AG10803 (cell line): ENCODE measurements at places on chromosomes 16 and 17.

DNA sequence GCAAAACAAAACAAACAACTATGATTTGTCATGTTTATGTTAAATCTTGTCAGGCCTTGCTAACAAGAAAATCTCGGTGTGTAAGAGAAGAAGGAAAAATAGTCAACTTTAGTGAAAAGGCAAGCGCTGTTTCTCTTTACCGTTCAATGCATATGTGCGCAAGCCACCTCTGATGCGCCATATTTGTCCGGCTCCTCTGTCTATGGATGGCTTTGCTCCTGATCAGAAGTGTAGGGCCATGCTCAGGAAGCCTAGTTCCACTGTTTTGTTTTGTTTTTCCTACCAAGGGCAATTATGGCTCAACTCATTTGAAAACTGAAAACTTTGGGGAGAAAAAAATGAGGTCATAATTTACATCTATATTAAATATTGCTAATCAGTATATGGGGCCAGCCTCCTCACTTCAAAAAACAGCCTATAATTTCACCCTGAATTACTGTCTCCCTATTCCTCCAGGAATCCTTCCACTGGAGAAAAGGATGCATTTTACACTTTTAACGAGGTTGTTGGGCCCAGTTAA is 4.5 kb downstream of the MAF start:
- no peak for DNase-seq

GRCh38 chr17:74427048-74427762 is 4.7 kb upstream of the GPRC5C start:
- DNase-seq, result no peak

GRCh38 chr17:63973930-63974593 is 1.3 kb upstream of the SCN4A start:
- peak; percentile 28 for DNase-seq

DNA sequence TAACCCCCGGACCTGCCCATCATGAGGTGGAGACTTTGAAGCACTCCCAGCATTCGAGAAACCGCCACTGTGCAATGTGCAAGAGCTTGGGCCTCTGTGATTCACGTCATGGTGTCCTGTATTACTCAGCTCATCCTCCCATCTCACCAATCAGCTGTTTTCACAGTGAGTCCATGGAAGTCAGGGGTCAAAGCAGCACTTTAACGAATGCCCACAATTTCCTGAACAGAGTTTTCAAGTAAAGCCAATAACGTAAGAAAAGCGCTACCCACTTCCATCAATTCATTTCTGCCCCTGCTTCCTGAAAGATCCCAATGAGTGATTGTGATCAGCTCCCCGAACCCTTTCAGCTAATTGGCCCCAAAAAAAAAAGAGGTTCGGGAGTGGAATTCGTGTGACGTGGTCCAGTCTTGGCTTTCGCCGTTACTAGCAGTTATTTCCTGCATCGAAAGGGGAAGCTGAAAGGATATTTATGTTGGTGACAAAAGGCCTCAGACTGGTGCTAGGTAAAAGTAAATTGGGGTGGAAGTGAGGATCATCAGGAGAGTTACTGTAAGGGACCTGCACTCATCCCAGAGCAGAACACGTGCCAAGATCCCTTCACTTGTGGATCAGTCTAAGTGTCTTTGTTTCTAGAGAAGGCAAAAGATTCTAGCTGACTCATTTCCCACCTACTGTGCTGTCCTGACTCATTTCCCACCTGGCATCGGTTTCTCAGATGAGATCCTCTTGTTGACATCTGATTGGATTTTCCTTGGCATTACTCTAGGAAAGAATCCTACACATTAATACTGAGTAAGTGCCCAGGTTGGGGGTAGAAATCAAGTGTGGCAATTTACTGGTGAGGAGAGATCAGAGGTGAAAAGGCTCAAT is 136.7 kb upstream of the NUDT7 start:
- no peak for DNase-seq

- DNase-seq, result no peak
Observed at GRCh38 chr16:84013787-84014569, 28.6 kb downstream of the SLC38A8 start.

DNA sequence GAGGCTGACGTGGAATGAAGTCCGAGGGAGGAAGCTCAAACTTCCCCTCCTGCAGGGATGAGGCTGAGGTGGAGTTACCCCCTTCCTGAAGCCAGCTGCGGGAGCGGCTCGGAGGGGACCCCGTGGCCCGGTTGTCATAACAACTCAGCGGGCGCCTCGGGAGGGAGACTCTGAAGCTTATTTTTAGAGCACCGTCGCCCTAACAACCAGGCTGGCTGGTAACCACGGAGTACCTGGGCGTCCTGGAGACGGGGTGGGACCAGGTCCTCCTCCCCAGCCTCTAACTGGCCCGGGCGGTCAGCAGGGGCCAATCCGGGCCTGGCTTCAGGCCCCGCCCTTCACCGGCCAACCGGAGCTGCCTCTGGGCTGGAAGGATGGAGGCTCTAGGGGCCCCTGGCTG is 27.7 kb downstream of the NECAB2 start:
- DNase-seq, result no peak

DNA sequence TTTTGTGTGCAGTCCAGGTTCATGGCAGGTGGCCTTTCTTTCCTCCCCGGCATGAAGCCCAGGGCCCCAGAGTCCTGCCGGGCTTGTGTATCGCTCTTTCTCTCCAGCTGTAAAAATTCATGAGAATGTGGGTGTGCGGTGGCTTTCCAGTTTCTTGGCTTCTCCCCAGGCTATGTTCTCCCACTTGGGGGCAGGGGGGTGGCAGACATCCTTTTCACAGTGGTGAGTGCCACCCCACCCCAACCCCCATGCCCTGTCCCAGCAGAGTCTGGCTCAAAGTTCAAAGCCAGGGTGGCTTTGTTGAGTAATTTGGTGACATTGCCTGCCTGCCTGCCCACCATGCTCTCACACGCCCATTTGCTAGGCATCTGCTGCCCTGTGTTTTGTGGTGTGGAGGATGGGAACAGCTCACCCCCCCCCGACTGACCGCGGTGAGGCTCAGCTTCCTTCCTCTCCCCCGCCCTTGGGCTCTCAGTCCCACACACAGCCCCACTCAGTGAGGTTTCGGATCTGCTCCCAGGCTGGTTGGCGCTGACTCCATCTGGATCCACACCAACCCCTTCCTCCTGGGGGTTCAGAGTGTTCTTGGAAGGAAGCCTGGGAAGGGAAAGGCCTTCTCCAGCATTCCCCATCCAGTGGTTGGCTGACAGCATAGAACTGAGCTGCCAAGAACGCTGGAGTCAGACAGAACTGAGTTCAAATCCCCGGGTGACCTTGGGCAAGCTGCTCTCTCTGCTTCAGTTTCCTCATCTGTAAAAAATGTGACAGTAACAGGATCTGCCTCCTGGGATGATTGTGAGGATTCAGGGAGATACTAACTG is 36.0 kb downstream of the CHD9 start:
- peak; percentile 99 for DNase-seq

- peak; percentile 46 for DNase-seq
Observed at GRCh38 chr17:17021194-17021863, 20.9 kb upstream of the MPRIP start.

DNA sequence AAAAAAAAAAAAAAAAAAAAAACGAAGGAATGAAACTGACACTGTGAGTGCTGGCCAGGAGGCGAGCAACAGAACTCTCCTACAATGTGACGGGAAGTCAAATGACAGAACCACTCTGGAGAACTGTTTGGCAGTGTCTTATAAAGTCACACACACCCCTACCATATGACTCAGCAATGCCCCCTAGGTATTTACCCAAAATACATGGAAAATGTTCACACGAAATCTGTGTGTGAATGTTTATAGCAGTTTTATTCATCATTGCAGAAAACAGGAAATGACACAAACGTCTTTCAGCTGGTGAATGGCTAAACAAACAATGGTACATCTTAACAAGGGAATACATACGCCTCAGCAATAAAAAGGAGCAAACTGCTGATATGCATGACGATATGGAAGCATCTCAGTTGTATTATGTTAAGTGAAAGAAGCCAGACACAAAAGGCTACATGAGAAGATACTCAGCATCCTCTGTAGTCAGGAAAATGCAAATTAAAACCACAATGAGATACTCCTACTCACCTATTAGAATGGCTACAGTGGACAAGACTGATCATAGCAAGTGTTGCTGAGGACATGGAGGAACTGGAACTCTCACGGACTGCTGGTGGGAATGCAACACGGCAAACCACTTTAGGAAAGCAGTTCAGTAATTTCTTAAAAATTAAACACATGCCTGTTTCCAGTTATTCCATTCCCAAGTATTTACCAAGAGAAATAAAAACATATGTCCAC is 74.7 kb downstream of the TBC1D16 start:
- DNase-seq, result no peak

- DNase-seq, result no peak
Observed at GRCh38 chr17:76998839-76999238, 130.6 kb downstream of the MGAT5B start.

GRCh38 chr16:86958423-86958822 is 358.8 kb downstream of the C16orf95 start:
- no peak for DNase-seq

GRCh38 chr17:47789611-47790561 is 31.7 kb downstream of the OSBPL7 start:
- peak; percentile 42 for DNase-seq

DNA sequence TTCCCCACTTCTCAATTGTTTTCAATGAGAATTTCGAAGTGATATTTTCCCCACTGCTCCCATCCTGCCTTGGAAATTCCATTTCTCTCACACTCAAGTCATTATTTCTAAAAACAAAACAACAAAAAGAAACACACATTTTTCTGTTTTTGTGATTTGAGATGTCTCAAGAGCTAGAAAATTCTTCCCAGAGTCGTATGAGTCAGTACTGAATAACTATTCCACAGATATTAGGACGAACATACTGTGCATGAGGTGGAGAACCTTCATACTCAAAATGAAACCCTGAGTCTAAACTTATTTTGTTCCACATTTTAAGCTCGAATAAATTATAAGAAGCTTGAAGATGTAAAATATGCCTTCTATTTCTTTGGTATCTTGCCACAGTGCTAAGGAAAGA is 204.6 kb downstream of the SLC39A11 start:
- peak; percentile 27 for DNase-seq

- DNase-seq, result no peak
Observed at GRCh38 chr16:26196310-26196709, 504.6 kb downstream of the HS3ST4 start.

DNA sequence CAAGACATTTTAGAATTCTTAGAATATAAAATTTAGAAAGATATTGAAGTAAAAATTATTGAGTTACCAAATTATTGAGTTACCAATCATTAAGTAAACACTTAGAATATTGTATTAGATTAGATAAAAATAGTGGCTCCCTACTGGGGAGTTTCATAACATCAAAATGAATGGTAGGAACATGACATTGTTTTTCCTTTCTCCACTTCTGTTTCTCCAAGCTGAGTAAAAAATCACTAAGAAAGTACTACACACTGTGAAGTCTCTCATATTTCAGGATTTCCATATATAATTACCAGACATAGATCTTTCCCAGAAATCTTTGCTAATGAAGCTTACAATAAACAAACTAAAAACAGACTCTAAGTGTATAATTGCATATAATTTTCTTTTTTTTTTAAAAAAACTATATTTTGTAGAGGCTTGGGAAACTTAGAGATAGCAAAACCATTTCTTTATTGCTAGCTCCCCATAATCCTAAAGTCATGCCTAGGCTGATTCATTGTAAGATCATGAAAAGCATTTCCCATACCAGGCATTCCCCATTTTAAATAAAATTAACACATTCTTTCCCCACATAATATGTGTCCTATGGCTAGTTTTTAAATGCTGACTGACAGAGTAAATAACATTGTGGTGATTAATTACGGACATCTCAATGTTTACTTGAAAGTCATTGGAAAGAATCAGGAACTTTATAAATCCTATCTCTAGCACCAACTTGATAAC is 1408.7 kb upstream of the GOT2 start:
- DNase-seq, result peak; percentile 41

GRCh38 chr17:78971756-78972506 is 7.8 kb downstream of the LGALS3BP start:
- DNase-seq, result no peak

- DNase-seq, result no peak
Observed at GRCh38 chr16:85857406-85857805, 41.6 kb upstream of the IRF8 start.

DNA sequence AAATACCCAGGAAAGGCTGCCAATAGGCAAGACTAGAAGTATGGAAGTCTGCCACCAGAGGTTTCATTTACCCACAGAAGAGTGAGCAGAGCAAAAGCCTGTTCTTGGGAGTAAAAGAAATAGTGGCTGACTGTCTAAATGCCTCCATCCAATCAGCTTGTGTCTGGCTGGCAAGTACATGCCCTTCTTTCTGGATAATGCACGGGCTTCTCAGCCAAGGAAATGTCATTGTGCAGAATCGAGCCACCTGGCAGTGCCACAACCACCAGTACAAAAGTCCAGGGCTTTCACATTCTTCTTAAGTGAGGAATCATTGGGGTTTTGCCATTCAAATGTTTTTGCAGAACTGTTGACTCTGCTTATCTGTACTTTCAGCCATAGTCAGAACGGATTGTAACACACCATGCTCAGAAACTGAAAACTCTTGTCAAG is 10.1 kb upstream of the ERCC4 start:
- peak; percentile 86 for DNase-seq

- DNase-seq, result no peak
Observed at GRCh38 chr16:86027373-86028126, 128.6 kb downstream of the IRF8 start.

DNA sequence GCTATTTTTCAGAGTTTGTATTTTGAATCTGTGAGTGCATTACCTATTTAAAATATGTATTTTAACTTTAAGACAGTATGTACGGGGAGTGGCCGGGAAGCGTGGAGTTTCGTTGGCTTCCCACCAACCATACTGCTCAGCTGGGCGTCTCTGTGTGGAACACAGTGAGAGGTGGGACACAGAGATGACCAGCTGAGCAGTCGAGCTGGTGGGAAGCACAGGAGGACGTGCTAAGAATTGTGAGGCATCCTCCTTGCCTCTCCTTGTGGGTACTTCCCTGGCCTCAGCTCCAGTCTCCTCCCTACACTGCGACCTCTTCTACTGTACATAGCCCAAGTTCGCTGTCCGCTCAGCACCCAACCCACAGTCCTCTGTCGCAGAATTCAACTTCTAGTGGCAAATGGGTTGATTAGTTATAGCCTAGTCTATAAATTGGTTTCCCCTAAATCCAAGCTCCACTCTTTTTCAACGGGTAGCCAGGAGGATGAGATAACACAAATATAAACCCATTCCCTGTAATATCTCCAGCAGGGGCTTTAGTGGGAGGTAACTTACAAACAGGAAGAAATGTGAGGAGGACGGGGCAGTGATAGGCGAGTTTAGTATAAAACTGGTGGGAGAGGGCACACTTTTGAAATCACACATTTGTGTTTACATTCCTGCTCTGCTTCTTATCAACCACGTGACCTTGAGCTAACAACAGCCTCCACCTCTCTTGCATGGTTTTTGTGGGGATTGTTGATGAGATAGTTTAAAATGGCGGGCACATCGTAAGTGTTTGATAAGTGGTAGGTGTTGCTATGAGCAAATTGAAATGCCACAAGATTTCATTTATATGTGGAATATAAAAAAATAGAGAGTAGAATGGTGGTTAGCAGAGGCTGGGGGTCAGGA is 211.9 kb upstream of the HS3ST3A1 start:
- DNase-seq, result no peak

GRCh38 chr16:74497761-74498160 is 76.5 kb upstream of the CLEC18B start:
- DNase-seq, result no peak
